Erythroblast (primary cell): ENCODE measurements at places on chromosomes 2 and 18.

DNA sequence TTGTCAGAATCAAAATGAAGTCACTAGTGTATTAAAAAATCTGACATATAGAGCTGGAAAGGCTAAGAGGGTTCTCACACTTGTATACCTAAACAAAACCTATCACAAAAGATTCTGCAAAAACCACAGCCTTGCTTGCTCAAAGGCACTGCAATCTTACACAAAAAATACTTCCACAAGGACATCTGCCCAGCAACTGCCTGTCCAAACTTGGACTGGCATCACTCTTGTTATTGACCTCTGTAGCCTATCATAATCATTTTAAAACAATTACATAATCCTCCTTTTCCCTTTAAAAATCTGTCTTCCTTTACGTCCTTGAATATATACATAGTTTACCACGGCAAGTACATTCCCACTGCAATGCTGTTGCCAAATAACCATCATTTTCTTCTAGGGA lies 19.9 kb downstream of the CHMP3 start:
- no peak for DNase-seq

- peak; percentile 82 for DNase-seq
These were observed 1.3 kb downstream of the GORASP2 start for GRCh38 chr2:170930131-170930990.

DNA sequence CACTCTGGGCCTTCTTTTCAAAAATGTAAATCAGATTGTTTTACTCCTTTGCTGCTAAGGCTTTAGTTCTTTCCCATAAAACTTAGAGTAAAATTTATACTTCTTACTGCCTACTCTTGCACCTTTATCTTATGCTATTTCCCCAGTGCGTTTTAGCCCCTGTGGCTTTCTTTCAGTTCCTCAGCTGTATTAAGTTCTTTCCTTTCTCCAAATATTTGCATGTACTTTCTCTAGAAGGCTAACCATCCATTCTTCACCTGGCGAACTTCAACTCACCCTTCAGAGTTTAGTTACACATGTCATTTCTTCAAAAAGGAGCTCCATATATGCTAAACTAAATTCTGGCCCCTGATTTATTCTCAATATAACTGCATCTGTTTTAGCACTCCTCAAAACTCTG lies 160.7 kb downstream of the FSHR start:
- DNase-seq = no peak

GRCh38 chr18:75134611-75134975 lies 74.3 kb downstream of the PTGR3 start:
- DNase-seq = no peak

DNA sequence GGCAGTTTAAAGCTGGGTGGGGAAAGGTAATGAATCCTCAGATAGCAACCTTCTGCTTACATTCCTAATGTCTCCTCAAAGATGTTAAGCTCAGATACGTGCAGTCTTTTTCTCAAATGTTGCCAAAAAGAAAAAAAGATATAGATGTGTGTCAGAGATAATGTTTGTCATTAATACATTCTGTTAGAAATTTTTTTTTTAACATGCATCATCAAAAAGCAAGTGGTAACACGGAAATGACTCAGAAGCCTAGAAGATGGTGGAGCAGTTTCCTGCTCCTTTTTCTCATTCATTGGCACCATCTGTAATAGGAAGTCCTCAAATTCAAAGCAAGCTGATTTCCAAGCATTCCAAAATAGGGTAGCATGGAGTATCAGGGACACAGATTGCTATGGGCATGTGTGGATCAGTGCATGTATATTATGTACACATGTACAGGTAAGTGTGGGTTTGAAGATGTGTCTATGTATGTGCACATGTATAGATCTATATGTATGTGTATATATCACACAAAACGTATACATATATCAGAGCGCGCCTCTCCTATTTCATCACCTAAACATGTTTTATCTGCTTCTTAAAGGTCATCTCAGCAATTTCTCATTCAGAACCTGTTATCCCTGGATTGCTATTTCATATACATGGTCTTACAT lies 79.9 kb upstream of the ITGB6 start:
- no peak for DNase-seq

- no peak for DNase-seq
These were observed 29.4 kb upstream of the NOTO start for GRCh38 chr2:73172963-73173362.

- DNase-seq = no peak
These were observed 104.5 kb downstream of the ACAA2 start for GRCh38 chr18:49708662-49709346.

- DNase-seq = peak; percentile 69
These were observed 4.5 kb upstream of the IL18RAP start for GRCh38 chr2:102418421-102418961.

- DNase-seq = no peak
These were observed 32.5 kb downstream of the NABP1 start for GRCh38 chr2:191710411-191710900.

DNA sequence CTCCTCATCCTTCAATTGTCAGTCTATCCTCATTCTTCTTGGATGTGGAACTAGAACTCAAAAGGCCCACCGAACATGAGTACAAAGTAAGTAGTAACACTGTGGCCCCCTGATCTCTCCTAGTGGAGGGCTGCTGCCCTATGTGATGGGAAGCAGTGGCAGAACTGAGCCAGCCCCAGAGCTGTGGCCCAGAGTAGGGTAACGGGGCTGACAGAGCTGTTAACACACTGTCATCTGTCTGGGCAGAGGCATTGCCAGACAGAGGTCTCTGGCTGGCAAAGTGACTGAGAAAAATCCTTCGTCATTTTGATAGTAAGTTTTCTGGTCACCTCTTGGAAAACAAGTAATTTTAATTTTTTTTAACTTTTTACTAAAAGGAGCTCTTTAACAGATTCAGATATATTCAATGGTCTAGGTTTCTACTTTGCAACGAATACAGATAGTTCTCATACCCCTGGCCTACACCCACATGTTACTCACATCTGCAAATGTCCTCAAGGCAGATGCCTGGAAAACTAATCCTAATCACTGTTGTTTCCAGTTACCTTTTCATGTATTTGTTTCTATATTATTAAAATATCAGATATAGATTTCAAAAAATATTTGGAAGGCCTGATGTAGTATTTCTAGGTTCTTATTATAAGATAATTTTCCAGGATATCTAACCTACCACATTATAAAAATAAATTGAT lies 588.7 kb downstream of the CPS1 start:
- DNase-seq = no peak

- DNase-seq = no peak
These were observed 33.3 kb upstream of the PGAP1 start for GRCh38 chr2:196959734-196960338.

- no peak for DNase-seq
These were observed 278.7 kb upstream of the RAB12 start for GRCh38 chr18:8330575-8330974.

DNA sequence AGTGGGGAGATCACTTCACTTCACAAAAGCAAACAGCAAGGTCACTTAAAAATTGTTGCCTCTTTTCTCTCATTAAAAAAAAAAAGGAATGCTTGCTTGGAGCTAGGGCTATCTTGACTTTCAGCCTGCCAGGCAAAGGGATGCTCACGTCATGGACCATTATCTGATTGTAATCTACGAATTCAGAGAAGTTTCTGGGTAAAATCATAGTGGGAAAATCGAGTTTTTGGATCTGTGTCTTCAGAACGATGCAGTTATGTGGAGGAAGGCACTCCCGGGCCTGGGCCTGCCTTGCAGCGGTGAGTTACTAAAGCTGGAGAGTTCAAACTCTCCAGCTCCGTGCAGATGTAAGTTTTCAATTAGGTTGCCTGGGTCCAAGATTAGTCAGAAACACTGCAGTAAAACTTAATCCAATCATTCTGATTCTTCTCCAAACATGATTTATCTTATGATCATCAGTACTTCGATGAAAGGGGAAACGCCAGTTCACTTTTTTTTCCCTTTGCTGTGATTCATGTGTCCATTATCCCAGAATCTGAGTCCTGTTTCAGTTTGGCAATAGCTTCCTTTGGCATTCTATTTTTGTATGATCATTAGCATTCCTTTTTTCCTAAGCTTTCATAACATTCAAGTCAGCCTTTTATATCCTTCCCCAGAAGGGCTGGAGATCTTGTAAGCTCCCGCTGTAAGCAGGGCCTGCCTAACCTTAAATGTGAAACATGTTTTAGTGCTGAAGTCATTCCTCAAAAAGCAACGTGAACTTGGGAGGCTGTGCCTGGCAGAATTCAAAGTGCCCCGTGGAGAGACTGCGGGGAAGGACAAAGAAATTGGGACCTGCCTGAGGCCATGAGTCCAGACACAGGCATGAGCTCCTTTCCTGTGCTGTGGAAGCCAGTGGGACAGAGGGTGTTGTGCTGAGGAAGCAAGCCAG lies 119.3 kb upstream of the TWIST2 start:
- no peak for DNase-seq

DNA sequence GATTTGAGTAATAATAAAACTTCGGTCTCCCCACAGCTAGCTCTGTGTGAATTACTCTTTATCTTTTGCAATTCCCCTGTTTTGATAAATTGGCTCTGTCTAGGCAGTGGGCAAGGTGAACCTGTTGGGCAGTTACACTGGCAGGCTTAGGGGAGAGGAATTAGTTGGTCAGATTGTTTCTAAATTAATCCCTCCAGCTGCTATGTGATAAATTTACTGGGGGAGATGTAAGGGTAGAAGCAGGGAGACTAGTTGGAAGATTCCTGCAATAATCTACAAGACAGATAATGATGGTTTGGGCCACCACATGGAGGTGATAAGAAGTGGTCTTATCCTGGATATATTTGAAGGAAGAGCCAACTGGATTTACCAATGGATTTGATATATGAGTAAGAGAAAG lies 118.5 kb upstream of the TACR1 start:
- no peak for DNase-seq

DNA sequence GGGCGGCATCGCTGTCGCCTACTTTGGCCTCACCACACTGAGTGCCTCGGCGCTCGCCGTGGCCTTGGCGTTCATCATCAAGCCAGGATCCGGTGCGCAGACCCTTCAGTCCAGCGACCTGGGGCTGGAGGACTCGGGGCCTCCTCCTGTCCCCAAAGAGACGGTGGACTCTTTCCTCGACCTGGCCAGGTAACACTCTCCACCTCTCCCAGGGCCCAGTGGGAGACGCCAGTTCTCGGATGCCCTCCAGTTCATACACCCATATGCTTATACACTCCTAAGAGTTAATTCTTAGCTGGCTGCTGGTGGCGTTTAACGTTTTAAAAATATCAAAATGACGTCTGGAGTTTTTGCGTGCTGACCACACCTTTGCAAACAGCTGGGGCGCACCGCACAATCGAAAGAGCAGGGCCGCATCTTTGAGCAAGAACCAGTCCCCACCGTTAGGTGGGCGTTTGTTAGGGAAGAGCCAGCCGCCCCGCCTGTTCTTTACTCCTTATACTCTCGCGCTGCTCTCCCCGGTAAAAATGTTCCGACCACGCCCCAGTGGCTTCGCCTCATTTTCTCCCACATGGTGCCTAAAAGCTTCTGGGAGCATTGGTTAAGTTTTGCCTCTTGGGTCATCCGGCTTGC lies 899 bp downstream of the SLC1A4 start:
- peak; percentile 47 for DNase-seq

- DNase-seq = no peak
These were observed 140.0 kb downstream of the ZEB2 start for GRCh38 chr2:144379851-144380311.

GRCh38 chr2:201116959-201117734 lies 1.2 kb downstream of the CFLAR start:
- DNase-seq = peak; percentile 94

DNA sequence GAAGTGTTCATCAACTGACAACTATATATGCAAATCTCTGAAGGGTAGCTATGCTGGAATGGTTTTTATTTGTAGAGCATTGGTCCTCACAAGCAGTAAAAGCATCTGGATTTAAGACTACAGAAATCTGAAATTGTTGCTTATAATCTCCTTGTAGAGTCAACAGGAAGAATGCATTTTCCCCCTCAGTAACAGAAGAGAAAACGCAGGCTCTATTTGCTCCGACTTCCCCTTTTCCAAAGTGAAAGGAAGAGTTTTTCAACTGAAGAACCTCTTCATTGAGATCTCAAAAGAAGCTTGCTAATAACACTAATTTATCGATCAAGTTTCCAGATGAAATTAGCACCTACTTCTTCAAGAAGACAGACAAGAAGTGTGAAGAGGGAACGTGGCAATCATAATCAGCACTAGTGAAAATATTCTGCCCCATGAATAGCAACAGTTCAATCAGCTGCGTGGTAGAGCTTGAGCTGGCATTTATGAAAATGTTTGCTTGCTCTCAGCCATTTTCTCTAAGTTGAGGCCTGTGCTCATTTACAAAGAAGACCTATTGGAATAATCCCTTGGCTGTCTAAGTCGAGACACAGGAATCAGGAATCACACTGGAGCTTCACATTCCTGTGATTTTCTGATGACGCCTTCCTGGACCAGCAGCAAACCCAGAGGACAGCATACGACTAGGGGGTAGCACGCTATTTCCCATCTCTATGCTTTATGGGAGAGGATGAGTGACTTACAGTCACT lies 43.7 kb downstream of the TGIF1 start:
- no peak for DNase-seq

DNA sequence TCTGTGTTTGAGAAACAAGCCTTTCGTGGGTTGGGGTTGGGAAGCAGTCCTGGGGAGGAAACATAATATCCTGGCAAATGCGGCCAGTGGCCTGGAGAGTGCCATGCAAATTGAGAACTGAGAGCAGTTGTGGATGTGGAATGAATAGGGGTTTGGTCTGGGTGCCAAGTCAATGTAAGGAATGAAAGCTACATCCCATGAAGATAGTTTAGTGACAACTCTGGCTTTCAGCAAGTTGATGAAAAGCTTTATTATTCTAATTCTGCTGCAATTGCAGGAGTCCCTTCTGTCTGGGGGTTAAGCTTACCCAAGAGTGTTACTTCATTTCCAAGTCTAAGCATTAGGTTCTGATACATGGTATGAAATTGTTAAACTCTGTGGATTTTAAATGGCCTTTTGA lies 771.6 kb downstream of the DPP10 start:
- no peak for DNase-seq

GRCh38 chr2:25620077-25620476 lies 53.3 kb downstream of the DTNB start:
- no peak for DNase-seq

DNA sequence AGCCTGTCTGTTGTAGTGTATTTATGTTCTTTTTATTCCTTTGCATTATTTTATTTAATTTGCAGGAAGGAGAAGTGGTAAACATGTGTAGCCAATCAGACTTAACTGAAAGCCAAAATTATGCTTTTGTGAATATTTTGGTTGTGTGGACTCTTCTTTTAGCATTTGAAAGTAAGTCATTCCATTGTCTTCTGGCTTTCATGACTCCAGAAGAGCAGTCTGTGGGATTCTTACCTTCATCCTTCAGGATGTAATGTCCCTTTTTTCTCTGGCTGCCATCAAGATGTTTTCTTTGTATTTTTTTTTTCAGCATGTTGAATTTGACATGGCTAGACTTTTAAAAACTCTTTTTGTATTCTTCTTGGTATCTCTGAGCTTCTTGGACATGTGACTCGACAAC lies 895.2 kb upstream of the ZEB2 start:
- peak; percentile 2 for DNase-seq

GRCh38 chr2:120737340-120738101 lies 1.9 kb downstream of the GLI2 start:
- no peak for DNase-seq
